ENCODE measurements at places on chromosomes 5 and 9. TPM values are rescaled to one million over a fixed set of nuclear protein-coding genes. Genes with fewer than 3 reads are reported as not detected.
A peak's percentile ranks its signal among the peaks of the same experiment; 100 is the strongest.

SLIT3 gene
- polyA plus RNA-seq, result 14.5 TPM

DOCK2 gene
- polyA plus RNA-seq, result 1.0 TPM

- DNase-seq, result peak; percentile 41
Measured at GRCh38 chr5:75509956-75510355, 1.5 kb downstream of the CERT1 start.

DNA sequence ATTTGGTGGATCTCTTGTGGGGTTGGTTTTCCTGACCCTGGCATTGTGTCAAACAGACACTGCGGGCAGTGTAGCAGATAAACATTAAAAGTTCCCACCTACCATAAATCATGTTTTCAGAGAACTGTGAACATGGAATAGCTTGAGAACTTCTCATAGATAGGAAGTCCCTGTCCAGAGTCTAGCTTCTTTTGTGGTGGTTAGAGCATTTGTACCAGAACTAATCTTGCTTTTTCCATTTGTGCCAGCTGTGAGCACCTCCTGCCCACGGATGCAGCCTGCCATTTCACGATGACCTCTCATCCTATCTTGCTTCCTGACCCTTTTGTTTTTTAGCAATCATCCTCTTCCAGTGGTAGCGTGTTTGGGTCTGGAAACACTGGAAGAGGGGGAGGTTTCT, 61.4 kb downstream of the FAM78A start:
- DNase-seq, result peak; percentile 39

DNA sequence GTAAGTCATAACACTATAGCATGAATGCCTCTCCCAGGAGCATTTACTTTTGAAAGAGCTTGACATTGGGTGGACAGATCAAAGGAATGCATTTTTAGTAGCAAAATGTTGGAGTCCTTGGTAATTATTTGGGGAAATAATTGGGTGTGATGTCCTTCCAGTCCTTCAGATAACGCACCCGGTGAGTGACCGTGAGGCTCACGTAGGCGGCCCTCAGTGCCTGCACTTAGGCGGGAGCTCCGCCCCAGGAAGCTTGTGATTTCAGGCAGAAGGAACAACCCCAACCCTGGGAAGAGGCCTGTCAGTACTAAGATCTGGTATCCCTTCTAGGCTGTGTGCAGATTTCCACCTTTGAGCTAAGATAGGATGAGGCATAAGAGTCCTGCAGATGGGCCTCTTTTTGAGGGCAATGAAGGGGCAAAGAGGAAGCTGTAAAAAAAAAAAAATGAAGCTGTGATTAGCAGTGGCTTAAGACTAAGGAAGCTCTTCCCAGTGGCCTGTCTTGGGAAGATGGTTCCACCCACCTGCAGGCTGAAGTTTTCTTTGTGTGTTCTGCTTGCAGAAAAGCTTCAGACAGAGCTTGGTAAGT, 14.9 kb downstream of the BTNL9 start:
- DNase-seq, result no peak

DNA sequence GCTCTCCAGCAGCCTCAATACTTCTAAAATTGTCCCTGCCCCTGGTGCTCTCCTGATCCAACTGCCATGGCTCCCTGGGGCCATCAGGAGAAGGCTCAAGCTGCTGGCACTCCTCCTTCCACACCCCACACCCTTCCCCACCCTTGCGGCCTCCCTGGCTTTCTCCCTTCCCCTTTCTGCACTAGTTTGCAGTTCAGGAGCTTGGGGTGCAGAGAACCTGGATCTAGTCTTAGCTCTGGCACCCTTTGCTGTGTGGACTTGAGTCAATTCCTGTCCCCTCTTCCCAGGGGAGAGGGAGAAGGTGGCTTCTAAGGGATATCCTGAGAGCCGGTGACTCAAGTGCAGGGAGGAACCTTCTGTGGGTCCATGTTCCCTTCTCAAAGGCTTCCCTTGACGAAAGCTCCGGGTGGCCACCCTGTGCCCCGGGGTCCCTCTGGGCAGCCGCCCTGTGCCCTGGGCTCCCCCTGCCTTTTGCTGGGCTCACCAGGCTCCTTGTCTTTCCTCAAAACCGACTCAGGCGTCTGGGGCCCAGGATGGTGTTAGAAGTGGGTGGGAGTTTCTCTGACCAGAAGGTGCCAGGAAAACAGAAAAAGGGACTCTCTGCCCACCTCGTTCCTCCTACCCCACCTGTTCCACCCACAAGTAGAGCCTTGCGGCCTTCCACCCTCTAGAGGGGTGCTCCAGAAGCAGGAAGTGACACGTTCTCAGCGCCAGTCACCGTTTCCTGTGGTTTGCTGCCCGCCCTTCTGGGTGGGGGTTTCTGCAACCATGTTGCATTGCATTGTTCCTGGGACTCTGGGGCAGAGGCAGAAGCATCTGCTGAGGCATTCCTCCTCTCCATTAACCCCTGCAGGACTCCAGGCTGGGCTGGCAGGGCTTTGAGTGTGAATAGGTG, 15.0 kb downstream of the GLIPR2 start:
- DNase-seq, result peak; percentile 83

DNA sequence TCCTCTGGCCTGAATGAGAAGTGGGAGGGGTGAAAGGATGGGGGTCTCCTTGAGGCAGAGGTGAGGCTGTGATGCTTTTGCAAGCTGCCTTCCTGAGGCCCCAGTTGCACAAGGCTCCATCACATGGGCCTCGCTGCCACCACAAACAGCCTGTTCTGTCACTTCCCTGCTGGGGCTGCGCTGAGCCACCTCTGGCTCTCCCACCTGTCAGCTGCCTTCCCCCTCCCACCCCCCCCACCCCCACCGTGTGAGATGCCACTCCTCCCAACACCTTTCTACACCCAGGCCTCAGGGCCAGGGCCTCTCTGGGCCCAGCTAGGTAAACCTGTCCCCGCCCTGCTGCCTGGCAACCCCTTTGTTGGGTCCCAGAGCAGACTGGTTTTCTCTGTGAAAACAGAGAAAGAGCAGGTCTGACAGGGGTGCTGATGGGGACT, 4.5 kb upstream of the PDLIM4 start:
- no peak for DNase-seq
